ENCODE measurements at places on chromosomes 1 and 21.

DNA sequence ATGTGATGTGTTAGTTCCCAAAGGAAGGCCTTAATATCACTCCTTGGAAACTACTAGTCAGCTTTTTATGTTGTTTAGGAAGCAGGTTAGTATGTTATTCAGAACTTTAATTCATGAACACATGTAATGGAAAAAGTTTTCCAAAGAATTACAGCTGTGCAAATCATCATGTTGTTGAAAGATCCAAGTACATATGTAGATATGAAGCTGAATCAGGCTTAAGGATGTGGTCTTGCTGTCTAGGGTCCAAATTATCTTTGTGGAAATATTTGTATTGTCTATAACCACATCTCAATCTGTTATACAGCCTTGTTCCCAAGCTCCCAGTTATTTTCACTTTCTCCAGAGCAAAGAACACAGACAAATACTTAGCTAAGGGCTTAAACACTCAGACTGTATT, 231.6 kb downstream of the TPR start:
- no peak for DNase-seq

GRCh38 chr1:198678901-198679329, 40.1 kb downstream of the PTPRC start:
- DNase-seq = no peak

DNA sequence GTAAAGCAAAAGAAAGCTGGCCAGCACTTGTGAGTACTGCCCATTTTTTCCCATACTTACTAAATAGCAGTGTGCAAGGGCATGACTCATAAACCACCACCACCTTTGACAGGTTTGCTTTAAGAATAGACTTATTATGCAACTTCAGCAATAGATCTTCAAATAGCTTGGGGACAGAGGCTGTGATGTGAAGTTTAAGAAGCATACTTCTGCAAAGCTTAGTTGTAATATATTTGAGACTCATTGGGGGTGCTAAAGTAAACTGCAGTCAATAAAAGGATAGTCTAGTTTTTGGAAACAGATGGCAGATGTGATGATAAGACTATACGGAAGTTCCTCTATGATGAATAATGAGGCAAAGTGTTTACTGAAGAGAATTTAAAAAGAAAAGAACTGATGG, 210.0 kb downstream of the PLA2G4A start:
- peak; percentile 65 for DNase-seq

DNA sequence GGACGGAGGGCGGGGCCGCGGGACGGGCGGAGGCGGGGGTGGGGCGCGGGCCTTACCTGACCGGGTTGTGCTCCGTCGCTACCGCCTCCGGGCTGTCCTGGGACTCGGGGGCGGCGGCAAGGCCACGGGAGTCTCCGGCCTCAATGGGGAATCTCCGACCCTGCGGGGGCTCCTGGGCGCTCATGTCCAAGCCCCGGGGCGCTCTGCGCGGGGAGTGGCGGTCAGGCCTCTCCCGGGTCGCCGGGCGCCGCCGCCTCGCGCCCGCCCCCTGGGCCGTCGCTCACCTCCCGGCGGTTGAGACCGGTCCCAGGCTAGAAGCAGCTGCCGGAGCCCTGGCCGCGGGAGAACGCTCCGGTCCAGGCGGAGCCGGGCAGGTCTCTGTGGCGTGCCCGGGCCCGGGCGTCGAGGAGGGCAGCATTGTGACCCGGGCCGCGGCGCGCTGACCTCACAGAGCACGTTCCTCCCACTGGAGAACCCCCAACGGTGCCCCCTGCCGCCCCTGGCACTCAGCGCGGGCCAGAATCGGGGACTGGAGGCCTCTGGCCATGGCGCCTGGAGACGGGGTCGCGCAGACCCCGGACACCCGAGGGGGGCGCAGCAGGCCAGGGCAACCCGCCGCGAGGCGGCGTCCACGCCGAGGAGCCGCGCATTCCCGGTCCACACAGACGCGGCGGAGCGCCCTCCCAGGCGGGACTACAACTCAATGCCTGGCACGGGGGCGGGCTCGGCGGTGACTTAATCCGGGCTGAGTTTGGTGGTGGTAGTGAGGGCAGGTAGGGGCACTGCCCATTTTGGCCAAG, 411 bp downstream of the FAM229A start:
- DNase-seq = peak; percentile 35

DNA sequence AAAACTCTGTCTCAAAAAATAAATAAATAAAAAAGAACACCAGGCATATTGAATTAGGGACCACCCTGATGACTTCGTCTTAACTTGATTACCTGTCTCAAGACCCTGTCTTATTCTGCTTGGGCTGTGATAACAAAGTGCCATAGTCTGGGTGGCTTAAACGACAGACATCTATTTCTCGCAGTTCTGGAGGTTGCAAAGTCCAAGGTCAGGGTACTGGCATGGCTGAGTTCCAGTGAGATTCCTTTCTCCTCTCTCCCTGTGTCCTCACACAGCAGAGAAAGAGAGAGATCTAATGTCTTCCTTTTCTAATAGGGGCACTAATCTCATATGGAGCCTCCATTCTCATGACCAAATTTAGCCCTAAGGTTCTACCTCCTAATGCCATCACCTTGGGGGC, 145.6 kb downstream of the HUNK start:
- DNase-seq = no peak

GRCh38 chr1:91754816-91755580, 131.0 kb downstream of the TGFBR3 start:
- no peak for DNase-seq

GRCh38 chr1:161884475-161884874, 118.4 kb downstream of the ATF6 start:
- no peak for DNase-seq

DNA sequence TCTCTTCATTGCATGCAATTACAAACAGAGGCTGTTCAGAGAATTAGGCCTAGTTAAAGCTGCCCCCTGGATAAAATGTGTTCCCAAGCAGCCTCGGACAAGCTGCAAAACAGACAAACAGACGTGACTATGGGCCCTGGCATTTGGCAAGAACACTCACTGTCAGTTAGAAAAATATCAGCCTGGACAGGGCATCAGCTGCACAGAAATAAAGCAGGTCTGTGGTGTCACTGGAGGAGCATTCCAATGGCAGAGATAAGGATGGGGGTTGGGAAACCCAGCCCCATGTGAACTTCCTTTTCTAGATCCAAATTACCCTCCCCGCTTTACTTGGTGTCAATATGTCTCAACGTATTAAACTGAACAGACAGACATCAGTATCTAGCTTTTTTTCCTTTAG, 177.1 kb downstream of the GPATCH2 start:
- no peak for DNase-seq

DNA sequence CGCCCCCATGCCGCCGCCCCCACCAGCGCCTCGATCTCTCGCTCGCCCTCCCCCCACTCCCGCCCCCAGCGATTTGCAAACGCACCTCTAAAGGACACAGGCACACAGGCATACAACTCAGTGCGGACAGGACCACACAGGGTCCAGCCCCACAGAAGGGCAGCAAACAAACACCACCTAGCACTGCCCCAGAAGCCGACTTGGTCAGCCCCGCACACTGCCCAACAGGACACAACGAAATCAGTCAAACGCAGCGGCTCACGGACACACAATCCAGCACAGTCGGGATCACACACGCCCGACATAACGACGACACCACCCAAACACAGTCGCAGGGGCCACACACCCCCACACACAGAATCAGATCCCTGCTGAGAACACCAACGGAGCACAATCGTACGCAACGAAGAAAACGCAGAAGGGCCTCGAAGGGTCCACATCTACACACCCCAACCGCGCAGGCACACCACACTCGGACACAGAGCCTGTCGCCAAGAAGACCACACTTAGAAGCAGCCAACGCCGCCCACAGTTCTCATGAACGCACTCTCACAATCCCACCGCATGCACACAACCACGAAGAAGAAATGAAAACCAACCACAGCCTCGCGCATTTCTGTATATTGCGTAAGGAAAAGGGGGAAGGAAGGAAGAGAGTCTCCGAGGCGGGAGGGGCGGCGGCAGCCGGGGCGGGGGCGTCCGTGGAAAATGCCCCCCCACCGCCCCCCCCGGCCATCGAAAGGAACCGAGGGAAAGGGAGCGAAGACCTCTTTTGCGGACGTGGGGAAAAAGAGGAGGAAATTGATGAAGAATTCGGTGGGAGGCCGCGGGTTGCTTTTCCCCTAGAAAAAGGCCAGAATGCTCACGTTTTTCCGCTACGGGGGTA, 481 bp downstream of the TAL1 start:
- no peak for DNase-seq

DNA sequence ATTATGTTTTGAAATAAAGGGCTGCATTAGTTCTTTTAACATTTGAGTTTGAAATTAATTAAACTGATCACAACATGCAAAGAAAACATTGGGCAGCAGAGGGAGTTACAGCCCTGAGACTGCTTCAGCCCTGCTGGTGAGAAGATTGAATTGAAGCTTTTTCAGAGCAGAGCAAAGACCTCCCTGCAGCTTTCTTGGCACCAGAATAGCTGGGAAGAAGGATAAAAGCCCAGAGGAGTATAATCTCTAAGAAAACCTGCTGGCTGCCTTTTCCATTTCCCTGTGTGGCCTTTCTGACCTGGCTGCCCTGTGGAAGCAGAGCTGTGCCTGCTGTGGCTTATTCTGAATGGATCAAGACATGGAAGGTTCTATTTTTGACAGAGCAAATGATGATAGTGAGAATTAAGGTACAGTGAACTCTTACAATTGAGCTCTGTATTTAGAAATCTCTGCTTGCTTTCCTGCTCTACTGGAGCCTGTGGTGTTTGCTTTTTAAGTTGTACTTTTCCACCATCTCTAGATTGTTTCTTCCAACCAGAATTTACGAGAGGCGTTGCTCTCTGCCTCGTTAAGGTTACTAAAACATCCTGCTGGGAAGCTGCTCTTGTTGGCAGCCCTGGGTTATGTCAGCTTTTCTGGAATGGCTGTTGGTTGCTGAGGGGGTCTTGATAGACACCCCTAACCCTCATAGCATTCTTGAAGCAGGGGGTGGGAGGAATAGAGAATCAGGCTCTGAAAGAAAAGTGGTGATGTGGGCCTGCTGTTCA, 9.9 kb downstream of the SNRPE start:
- peak; percentile 71 for DNase-seq
